ENCODE measurements at places on chromosomes 2 and 18.

DNA sequence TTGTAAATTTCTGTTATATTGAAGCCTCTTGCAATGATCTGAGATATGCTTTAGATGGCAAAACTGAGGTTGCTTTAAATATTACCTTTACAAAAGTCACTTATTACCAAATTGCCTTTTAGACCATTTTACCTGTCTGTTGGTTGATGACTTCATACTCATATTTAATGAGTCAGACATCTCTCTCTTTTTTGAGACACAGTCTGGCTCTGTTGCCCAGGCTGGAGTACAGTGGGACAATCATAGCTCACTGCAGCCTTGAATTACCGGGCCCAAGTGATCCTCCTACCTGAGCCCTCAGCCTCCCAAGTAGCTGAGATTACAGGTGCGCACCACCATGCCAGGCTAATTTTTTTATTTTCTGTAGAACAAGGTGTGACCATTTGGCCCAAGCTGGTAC lies 11.5 kb upstream of the PPP4R3B start:
- no peak for DNase-seq

- DNase-seq = peak; percentile 49
Measured at GRCh38 chr2:9405636-9406035, 17.7 kb downstream of the ITGB1BP1 start.

DNA sequence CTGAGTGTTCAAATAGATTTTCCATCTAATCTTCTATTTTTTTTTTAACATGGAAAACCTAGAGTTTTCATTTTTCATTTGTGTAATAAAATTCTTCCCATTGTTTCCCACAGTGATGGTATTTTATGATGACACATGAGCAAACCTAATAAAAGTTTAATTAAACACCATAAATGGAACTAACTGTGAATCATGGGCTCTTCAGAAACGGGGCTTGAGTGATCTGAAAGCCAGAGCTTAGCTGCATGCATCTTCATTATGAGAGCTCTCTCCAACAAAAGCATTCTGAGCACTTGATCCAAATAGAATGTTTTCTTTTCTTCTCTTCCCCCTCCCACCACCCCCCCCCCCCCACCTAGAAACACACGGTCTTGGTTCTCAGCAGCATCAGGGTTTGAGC lies 82.1 kb upstream of the REV1 start:
- DNase-seq = no peak

GRCh38 chr2:233424154-233424951 lies 70.1 kb downstream of the DGKD start:
- peak; percentile 32 for DNase-seq

- DNase-seq = no peak
Measured at GRCh38 chr2:16686641-16687040, 21.0 kb upstream of the CYRIA start.

GRCh38 chr2:181483876-181484275 lies 26.7 kb downstream of the ITGA4 start:
- no peak for DNase-seq

DNA sequence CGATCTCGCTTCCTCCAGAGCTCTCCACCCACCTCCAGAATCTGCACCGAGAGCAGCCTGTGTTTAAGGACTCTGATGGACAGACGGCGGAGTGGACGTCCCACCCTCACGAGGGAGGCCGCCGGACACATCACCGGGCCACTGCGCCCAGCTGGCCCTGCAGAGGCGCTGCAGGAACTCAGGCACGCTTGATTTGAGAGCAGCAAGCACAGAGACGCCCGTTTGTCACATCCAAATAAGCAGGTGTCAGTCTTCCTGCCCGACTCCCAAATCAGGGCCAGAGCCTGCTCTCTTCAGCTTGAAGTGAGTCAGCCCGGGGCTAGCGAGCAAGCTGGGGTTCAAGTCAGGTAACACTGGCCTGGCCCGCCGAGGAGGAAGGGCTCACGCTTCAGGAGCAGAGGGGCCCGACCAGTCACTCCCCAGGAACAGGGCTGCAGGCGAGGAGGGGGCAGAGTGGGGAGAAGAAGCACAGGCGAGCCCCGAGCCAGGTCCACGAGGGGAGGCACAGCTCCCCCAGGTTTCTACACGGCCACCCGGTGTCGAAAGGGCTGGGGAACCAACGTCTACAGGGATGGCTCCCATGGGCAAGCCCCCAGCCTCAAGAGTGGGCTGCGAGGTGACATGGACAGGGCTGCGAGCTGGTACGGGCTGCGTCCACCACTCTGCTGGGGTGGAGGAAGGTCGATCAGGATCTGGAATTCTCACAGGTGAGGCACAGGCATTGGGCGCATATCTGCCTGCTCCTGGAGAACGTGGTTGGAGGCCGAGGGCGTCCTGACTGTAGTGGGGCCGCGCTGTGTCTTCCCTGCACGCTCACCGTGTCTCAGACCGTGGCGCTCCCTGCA lies 52.5 kb upstream of the CTDP1 start:
- DNase-seq = no peak

GRCh38 chr18:58997811-58998337 lies 133.2 kb downstream of the ZNF532 start:
- DNase-seq = peak; percentile 93

- peak; percentile 22 for DNase-seq
Measured at GRCh38 chr2:192197357-192197756, 2.6 kb upstream of the TMEFF2 start.

DNA sequence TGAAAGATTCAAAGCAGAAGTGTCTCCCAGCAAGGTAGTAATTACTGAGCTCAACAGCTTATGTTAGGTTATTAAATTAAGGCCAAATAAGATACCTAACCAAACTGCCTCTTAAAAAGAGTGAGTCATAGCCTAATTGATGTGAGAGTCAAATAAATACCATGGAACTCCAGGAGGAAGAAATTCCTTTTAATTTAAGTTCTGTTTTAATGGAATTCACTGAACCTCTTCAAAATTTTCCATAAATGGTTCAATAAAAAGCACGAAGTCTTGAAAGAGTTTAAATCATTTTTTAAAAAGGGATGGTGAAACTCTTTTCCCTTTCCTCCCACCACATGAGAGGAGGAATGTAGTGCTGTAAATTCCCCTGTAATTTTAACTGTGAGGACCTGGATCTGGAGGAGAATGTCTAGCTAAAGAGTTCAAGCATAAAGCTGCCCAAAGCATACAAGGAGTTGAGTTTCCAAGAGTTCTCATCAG lies 180.8 kb upstream of the MMADHC start:
- DNase-seq = peak; percentile 20

GRCh38 chr2:104402825-104403224 lies 451.1 kb upstream of the POU3F3 start:
- no peak for DNase-seq

DNA sequence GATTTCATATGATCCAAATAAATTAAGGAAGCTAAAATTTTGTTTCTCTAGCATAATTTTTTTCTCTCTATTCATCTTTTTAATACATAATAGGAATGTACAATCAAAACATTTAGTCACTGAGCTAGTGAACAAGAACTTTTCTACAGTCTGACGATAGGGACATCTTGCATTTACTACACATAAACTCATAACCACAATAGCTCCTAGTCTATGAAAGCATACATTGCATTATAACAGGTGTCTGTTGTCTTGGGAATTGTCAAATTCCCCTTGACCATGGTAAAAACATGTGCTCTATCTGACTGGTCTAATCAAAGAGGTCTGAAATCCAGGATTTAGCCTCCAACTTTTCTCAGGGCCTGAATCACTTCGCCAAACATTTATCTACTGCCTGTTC lies 144.8 kb downstream of the FAM124B start:
- no peak for DNase-seq

DNA sequence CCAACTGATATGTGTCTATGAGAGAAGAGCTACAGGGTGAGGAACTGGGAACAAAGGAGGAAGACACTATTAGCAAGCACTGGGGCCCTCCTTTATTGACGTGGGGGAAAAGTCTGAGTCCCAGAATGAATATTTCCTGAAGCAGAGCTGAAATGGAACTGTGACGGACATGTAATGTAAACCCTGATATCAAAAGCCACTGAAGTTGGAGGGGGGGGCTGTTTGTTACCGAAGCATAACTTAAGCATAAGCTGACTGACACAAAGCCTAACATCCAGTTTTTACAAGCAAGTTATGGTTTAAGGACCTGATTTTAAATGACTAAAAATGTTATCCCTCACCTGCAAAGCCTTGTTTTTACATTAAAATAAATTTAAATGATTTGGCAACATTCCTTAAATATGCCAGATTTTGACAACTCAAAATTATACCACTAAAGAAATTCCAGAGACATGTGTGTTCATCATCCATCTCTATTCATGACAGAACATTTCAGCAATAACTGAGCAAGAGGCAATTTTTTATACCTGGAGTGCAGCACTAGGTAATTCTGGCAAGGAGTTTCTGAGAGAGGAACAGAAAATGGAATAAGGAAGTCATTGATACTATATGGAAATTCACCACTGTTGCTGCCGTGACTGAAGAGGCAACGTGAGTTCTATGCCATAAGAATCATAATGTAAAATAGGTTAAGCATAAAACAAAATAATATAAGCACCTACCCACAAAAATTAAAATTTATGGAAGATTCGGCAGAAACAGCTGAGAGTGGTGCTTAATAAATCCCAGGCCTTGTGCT lies 186.0 kb downstream of the AFF3 start:
- DNase-seq = no peak

- no peak for DNase-seq
Measured at GRCh38 chr2:108586631-108587030, 52.4 kb downstream of the LIMS1 start.

GRCh38 chr2:239695728-239696240 lies 295.0 kb upstream of the HDAC4 start:
- DNase-seq = no peak

GRCh38 chr2:79996709-79997108 lies 307.8 kb downstream of the LRRTM1 start:
- DNase-seq = no peak

- DNase-seq = no peak
Measured at GRCh38 chr2:160255408-160255807, 55.3 kb upstream of the ITGB6 start.

DNA sequence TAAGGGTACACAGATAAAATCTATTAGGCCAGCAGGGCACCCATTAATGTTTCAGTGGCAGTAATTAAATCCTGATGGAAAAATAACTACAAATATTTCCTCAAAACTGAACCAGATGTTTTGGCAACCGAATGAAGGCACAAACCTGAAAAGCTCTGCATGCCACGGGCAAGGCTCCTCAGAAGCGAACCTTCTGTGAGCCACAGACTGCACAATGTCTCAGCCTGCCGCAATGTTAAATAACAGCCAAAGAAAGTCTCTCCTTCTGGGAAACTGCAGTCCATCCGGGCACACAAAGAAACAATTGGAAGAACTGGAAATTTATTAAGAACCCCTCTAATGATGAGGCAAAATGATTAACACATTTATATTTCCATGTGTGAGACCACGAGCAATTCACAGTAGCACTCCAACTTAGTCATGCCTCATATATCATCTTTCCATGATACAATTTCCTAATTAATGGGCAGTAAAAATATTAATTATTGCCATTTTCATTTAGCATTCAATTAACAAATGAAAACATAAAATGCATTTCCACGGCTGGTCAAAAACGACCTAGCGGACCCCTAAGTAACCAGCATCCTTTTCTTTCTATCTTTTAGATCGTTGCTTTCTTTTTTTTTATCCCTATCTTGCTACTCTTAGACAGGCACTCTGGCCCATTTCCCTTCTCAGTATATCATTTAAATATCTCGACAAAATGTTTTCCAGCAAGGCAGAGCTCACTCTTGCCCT lies 237.5 kb downstream of the EPHA4 start:
- no peak for DNase-seq

DNA sequence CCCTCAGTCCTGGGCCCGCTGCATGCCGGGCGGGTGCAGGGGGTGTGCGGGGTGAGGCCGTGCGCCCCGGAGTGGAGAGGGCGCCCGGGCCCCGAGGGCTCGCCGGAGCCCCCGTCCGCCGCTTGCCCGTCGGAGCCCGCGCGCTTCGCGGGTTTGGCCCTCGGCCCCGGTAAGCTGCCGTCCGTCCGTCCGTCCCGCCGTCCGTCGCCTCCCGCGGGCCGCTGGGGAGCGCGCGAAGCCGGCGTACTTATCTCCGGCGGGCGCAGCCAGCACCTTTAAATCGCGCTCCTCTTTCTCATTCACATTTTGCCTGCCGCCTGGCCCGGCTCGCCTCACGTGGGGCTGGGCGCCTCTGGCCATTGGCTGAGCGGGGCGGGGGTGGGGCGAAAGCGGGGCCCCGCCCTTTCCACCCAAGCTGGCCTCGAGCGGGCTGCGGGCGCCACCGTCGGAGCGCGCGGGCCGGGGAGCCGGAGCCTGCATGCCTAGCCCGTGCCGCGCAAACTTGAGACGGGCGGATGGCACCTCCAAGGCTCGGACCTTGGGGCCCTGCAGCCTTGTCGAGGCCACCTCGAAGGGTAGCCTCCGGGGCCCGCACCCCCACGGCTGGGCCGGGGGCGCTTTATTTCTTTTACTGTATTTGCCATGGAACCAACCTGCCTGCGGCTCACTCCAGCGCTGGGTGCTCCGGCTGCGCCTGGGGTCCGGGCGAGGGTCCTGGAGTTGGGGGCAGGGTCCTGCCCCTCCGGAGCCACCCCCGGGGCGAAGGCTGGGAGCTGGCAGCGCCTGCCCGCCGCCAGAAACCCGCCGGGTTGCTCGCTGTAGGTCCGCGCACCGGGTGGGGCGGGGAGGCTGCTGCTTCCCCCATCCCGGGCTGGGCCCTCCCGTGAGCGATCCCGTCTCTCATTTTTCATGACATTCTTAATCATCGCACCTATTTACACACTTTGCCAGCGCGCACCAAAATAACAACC lies at the start of gene GBX2:
Gene GBX2, minus strand, starts transcription at position 277 of the 971 bp plus-strand sequence. CDS start 415 bp downstream, outside the sequence.
- DNase-seq = no peak

- no peak for DNase-seq
Measured at GRCh38 chr18:13179566-13180113, 38.9 kb upstream of the LDLRAD4 start.

GRCh38 chr18:74453016-74453566 lies 4.0 kb downstream of the DIPK1C start:
- peak; percentile 17 for DNase-seq

DNA sequence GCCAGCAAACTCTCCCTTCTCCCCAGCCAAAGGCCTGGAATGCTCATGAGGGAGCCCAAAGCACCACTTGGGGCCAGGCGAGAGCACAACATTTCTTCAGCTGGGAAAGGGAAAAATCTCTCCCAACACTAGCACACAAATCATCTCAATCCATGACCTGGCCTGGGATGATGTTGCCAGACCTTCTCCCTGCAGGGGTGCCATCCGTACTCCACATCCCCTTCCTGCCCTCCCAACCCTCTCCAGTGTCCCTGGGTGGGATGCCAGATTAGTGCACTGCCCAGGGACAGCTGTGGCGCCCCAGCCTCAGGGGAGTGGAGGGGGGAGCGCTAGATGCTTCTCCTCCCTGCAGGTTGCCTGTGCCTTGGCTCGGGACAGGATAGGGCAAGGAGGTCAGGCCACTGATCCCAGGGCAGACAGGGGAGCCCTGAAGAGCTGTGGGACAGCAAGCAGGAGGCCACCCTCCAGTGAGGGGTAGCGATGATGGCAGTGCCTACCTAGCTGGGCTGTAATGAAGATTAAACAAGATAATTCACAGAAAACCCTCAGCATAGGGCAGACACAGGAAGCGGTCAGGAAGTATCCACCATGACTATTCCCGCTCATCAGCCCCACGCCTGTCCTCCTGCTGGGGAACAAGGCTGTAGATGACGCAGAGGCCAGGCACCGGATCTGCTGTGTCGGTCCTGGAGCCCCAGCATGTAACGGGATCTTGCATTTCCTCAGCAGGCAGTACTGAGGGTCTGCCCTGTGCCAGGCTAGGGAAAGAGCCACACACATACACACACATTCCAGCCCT lies 31.1 kb downstream of the SERTAD2 start:
- peak; percentile 37 for DNase-seq

GRCh38 chr2:232942831-232943230 lies 70.2 kb downstream of the NGEF start:
- peak; percentile 45 for DNase-seq
